ENCODE measurements at places on chromosomes 2 and 18.

DNA sequence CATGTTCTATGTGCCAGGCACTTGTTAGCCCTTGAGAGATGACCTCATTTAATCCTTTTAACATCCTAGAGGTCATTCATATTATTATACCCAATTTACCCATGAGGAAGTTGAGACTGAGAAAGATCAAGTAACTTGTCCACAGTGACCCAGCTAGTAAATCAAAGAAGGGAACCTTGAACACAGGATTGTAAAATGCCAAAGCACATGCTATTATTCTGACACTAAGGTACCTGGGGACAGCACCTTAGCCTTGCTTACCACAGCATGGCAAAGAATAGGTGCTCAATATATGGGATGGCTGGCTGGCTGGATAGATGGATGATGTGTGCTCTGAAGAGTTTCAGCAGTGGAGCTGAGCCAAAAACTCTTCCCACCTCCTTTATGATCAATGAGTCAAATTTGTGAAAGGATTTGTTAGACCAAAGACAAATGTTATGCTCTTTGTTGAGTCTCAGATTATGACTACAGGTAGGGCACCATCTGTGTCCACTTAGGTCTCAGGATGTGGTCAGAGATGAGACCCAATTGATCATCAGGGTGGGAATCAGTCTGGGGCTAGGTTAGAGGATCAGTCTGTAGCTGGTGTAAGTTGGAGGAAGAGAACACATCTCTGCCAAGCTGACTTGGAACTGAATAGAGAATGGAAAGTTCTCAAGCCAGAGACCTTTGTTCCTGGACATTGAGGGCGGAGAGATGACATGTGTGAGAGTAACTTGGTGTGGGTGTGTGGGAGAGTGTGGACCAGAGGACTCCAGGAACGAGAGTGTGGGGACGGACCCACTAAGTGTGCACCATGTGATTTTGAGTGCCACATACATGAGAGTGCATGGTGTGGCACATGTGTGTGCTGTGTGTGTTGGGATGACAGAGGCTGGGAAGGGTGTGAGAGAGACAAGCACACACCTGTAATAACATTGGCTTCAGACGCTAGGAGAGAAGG, 16.3 kb upstream of the PKDCC start:
- no peak for DNase-seq

DNA sequence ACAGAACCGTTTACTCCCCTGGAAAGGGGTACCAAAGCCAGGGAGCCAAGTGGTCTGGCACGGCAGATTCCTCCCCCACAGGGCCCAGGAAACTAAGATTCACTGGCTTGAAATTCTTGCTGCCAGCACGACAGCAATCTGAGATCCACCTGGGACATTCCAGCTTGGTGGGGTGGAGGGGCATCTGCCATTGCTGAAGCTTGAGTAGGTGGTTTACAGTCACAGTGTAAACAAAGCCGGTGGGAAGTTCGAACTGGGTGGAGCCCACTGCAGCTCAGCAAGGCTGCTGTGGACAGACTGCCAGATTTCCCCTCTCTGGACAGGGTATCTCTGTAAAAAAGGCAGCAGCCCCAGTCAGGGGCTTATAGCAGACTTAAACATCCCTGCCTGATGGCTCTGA, 901.7 kb upstream of the LRRTM1 start:
- no peak for DNase-seq

DNA sequence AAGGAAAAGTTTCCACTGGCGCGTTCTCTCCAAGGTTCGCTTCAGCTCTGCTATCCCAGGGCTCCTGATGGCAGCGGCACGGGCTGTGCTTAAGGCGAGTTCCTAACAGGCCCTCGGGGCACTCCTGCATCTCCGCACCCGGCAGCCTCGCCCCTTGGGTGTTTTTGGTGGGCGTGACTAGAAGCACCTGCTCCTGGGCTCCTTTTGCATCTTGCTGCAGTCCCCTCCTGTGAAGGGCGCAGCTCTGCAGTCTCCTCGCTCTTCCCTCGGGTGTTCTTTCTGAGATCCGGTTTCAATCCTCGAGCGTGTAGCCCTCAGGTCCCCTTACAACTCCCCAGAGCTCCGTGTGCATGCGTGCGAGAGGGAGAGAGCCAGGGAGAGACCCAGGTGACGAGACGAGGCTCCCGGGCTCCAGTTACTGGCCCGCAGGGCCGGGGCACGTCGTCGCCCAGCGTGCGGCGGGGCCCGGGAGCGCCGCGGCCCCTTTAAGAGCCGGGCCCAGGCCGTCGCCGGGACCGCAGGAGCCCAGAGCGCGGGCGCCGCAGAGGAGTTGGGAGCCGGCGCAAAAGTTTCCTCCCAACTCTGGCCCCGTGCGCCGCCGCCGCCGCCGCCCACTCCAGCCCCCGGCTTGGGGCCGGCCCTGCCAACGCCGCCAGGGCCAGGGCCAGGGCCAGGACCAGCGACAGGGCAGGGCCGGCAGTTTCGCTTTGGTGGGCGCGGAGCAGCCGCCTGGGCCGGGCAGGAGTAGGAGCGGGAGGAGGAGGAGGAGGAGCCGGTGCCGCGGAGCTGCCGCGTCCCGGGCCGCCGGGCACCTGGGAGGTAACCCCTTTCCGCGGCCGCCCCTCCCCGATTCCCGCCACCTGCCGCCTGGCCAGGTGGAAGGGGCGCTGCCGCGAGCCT, at the start of gene PARD3B:
PARD3B (plus strand) TSS at position 515 of the 900 bp plus-strand sequence. CDS start 525 bp downstream, outside the sequence.
- peak; percentile 27 for DNase-seq

DNA sequence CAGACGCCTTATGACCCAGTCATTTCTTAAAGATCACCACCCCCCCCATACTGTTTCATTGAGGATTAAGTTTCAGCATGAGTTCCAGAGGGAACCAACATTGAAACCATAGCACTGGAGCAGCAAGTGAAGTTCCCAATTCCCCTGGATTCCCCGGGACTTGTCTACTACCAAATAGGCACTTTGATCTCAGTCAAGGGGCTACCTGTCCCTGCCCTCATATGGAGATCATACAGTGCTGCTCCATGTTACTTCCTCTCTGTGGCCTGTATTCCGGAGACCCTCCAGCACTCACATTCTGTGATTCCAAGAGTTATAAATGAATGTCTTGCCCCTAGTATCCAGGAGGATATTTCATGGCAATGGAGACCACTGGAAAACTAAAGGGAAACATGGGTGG, 42.5 kb downstream of the RNF144A start:
- DNase-seq: no peak

DNA sequence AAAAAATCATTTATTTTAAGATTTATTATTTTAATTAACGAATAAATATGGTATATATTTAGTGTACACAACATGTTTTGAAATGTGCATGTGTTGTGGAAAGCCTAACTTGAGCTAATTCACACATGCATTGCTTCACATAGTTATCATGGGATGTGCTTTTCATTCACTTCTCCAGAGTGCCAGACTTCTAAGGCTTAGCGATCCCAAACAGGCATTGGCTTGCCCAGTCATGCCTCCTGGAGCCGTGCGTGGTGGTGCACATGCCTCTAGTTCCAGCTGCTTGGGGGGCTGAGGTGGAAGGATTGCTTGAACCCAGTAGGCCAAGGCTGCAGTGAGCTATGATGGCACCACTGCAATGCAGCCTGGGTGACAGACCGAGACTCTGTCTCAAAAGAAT, 40.5 kb downstream of the ARHGEF4 start:
- no peak for DNase-seq

- peak; percentile 15 for DNase-seq
Observed at GRCh38 chr2:236014408-236015131, 153.6 kb downstream of the GBX2 start.

- no peak for DNase-seq
Observed at GRCh38 chr18:29181151-29181901, 1004.4 kb upstream of the CDH2 start.

- no peak for DNase-seq
Observed at GRCh38 chr2:460861-461260, 173.0 kb upstream of the ALKAL2 start.

DNA sequence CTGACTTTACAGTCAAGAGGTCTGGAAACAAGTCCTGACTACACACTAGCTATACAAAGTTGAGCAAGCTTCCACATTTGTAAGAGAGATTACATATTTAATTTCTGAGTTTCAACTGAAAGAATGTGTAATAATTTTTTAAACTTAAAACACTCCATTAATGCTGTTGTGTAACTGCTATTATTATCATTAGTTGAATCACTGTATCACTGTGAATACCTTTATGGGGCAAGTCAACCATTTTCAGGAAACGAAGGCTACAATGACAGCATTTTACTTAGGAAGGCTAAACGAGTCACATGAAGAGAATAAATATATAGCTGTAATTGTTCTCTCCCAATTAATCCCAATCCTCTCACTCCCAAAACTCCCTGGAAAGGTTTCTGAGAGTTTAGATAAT, 46.3 kb downstream of the TRIP12 start:
- no peak for DNase-seq

- DNase-seq: no peak
Observed at GRCh38 chr18:61308004-61308403, 25.2 kb upstream of the CDH20 start.

GRCh38 chr2:180240774-180241173, 233.7 kb upstream of the CWC22 start:
- DNase-seq: no peak
